ENCODE measurements at places on chromosomes 7 and 10. TPM values are rescaled to one million over a fixed set of nuclear protein-coding genes. Genes with fewer than 3 reads are reported as not detected.
A peak's percentile ranks its signal among the peaks of the same experiment; 100 is the strongest.

- no peak overlapping the region for H3K27ac ChIP-seq
- no peak overlapping the region for H3K4me3 ChIP-seq
- no peaks in the 10 kb centered on the region for H3K27me3 ChIP-seq
- no peaks in the 10 kb centered on the region for H3K4me1 ChIP-seq
Observed at GRCh38 chr10:112525200-112525599, 78.2 kb downstream of the VTI1A start.

SLC26A4 gene
- total RNA-seq = 0.61 TPM

- H3K4me3 ChIP-seq = no peak overlapping the region
- H3K4me1 ChIP-seq = no peaks in the 10 kb centered on the region
- no peak for DNase-seq
- H3K36me3 ChIP-seq = no peaks in the 10 kb centered on the region
Observed at GRCh38 chr7:152956006-152956405, 196.5 kb downstream of the ACTR3B start.

NPSR1 gene
- total RNA-seq = not detected

HGF gene
- 11.4 TPM for total RNA-seq

DNA sequence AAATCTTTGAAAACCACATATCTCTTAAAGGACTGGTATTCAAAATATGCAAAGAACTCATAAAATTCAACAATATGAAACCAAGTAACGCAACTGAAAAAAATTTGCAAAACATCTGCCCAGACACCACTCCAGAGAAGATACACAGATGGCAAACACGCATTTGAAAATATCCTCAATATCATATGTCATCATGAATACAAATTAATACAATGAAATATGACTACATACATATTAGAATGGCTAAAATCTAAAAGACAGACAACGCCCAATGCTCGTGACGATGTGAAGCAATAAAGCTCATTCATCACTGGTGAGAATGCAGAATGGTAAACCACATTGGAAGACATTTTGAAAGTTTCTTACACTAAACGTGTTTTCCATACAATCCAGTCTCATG, 770.1 kb upstream of the CELF2 start:
- no peak for DNase-seq
- no peaks in the 10 kb centered on the region for H3K4me1 ChIP-seq
- no peaks in the 10 kb centered on the region for H3K36me3 ChIP-seq
- no peak overlapping the region for H3K27ac ChIP-seq
- H3K4me3 ChIP-seq = no peak overlapping the region
- no peaks in the 10 kb centered on the region for H3K27me3 ChIP-seq

DNA sequence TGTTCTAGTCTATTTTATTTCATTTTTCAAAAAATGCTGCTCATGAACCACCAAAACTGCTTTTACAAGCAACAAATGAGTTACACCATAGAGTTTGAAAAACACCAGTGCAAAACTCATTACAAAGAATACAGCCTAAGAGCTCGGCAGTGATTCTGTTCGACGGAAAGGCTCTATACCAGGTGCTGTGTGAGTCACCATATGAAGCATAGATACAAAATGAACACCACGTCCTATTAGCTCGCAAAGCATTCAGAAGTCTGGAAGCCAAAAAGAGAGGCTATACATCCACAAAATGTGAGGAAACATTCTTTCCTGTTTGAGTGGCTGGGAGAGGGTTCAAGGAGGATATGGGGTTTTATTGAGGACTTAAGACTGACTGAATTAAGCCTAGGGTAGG, 136.1 kb downstream of the ATE1 start:
- H3K4me3 ChIP-seq = no peak overlapping the region
- H3K27me3 ChIP-seq = no peaks in the 10 kb centered on the region

GRCh38 chr7:5282543-5283316, at the start of gene SLC29A4:
SLC29A4 (plus strand) TSS chr7:5282943; CDS start chr7:5287817, 4,874 bp downstream.
- DNase-seq = peak; percentile 90
- H3K27me3 ChIP-seq = no peaks in the 10 kb centered on the region
- H3K36me3 ChIP-seq = no peaks in the 10 kb centered on the region
- H3K4me3 ChIP-seq = peak within 1 kb of the TSS; percentile 55
- no peak within 1 kb of the TSS for H3K27ac ChIP-seq
- H3K4me1 ChIP-seq = peaks cover 17% of the 10 kb centered on the region

FAM25C gene
- total RNA-seq = not detected
